IMR-90 (cell line): ENCODE measurements at places on chromosomes 6 and 20.
A peak's percentile ranks its signal among the peaks of the same experiment; 100 is the strongest.

GRCh38 chr6:145153495-145153894 lies 581.8 kb downstream of the EPM2A start:
- H3K27ac ChIP-seq = no peak overlapping the region
- H3K4me1 ChIP-seq = no peaks in the 10 kb centered on the region
- DNase-seq = no peak

- H3K27me3 ChIP-seq = peaks cover 58% of the 10 kb centered on the region
- H3K4me1 ChIP-seq = no peaks in the 10 kb centered on the region
- no peaks in the 10 kb centered on the region for H3K36me3 ChIP-seq
- peak; percentile 20 for DNase-seq
- no peak overlapping the region for H3K27ac ChIP-seq
Measured at GRCh38 chr20:57260934-57261333, 5.5 kb downstream of the BMP7 start.

- peaks cover 28% of the 10 kb centered on the region for H3K36me3 ChIP-seq
- DNase-seq = no peak
- H3K4me3 ChIP-seq = no peak overlapping the region
- H3K27ac ChIP-seq = peak overlapping the region; percentile 60; the same call in 1 of the 2 replicates
Measured at GRCh38 chr20:6034134-6034969, 19.5 kb downstream of the LRRN4 start.

DNA sequence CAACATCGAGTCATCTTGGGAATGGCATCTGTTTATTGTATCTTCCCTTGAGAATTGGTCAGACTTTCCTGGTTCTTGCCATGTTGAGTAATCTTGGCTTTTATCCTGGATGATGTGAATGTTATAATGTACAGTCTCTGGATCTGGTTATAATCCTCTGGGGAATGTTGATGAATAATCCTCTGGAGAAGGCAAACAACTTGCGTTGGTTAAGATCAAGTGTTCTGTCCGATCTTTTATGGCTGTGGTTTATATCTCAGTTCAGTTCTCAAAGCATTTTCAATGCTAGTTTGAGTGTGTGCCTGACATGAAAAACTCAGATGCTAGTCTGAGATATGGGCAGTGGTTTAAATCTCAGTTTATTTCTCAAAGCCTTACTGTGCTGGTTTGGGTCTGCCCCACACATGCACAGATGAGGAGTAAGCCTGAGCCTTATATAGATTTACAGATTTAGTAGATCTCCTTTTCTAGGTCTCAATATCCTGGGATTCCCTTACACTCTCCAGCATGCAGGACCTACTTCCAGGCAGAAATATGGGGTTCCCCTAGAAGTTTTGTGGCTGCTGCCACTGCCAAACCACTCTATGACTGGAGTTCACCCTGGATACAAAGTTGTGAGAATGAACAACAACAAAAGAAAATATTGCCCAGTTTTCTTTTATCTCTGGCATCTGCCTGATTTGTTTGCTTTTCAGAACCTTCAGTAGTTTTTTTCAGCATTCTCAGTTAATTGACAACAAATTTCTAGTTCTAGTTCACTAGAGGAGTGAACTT lies 191.8 kb upstream of the MAN1A1 start:
- H3K36me3 ChIP-seq = no peaks in the 10 kb centered on the region
- peaks cover 14% of the 10 kb centered on the region for H3K4me1 ChIP-seq
- DNase-seq = peak; percentile 100

- no peak for DNase-seq
- H3K27me3 ChIP-seq = no peaks in the 10 kb centered on the region
- H3K4me3 ChIP-seq = no peak overlapping the region
- no peaks in the 10 kb centered on the region for H3K36me3 ChIP-seq
Measured at GRCh38 chr6:45576648-45577624, 199.2 kb upstream of the SUPT3H start.

GRCh38 chr20:39660965-39661364 lies 698.8 kb downstream of the DHX35 start:
- no peaks in the 10 kb centered on the region for H3K4me1 ChIP-seq
- H3K27ac ChIP-seq = no peak overlapping the region
- no peaks in the 10 kb centered on the region for H3K36me3 ChIP-seq
